ENCODE measurements at places on chromosomes 2 and 18.

DNA sequence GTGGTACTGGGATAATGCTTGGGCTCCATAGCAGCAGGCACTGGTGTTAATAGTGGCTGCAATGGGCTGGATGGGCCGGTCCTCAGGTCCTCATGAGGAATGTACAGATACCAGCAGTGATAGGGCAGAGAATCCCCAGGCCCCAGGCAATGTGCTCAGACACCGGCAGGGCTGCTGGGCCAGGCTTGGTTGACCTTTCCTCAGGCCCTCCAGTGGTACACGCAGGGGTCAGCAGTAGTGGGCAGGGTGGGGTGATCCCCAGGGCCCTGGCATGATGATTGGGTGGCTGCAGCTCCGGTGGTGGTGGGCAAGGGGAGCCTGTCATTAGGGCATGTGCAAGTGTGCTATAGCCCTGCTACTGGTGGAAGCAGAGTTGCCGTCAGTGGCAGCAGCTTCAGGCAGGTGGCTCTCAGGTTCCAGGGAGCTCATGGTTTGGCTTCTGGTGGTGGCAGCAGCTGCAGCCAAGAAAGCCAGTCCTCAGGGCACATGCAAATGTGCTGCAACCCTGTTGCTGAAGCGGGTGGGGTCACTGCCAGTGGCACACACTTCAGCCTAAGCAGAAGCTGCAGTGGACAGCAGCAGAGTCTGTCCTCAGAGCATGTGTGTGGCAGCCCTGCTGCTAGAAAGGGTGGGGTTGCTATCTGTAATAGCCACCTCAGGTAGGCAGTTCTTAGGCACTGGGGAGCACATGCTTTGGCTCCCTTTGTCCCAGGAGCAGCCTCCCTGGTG is 56.8 kb downstream of the CCNT2 start:
- DNase-seq = no peak

DNA sequence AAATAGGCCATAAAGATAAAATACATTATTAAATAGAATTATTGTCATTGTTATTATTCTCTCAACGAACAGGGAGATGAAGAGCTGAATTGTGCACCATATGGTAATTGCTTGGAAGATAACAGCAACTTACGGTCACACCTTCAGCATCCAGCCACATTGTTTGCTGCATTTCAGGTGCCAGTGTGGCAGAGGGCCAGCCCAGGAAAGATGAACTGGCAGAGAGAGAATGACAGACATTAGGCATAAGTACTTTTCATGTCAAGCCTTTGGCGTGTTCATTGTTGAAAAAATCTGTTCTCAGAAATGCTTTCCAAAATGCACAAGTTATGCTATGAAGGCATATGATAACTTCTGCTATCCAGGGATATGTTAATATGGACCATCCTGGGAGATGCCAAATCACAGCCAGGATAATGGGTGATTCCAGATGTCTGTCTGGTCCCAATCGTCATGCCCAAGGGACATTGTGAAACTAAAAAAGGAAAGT is 748.6 kb upstream of the PIK3C3 start:
- DNase-seq = no peak

- DNase-seq = peak; percentile 96
These were observed 11.8 kb downstream of the PMAIP1 start for GRCh38 chr18:59911600-59911999.

GRCh38 chr2:143560724-143561123 is 431.5 kb downstream of the ARHGAP15 start:
- no peak for DNase-seq

GRCh38 chr2:9443526-9443925 is 20.1 kb downstream of the CPSF3 start:
- no peak for DNase-seq

DNA sequence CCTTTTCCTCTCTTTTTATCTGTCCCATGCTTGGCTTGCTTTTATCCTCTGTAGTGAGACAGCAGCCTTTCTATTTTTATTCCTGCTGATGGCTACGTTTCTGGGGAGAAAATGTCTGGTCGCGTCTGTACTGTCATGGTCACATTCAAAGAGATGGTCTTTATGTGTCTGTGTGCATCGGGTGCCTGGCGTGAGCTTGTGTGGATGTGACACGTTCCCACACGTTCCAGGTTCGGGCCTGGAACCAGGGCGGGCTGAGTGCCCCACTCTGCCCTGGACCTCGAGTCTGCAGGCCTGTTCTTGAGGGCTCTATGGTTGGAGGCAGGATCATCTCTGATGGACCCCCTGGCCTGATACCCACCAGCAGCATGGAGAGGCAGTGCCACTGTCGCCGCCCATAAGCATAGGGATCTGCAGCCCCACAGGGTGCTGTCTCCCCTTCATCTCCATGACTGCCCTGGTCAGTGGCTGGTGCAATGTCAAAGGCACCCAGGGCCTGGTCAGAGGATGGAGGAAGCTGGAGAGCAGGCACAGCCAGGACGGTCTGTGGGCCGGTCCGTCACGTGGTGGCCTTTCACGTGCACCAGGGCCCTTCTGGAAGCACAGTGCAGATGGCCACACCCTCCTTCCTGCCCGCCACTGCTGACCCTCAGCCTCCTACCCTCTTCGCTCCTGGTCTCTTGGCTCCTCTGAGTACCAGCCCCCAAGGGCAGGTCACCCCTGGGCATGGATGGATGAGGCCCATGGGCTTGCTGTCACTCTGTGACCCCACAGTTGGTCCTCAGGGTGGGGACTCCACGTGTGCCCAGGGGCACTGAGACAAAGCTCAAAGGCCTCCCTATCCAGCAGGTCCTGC is 149.2 kb upstream of the TWIST2 start:
- DNase-seq = no peak

- DNase-seq = no peak
These were observed 192.8 kb downstream of the ARHGAP15 start for GRCh38 chr2:143321994-143322393.

- DNase-seq = no peak
These were observed 30.9 kb upstream of the KCMF1 start for GRCh38 chr2:84940088-84940470.

DNA sequence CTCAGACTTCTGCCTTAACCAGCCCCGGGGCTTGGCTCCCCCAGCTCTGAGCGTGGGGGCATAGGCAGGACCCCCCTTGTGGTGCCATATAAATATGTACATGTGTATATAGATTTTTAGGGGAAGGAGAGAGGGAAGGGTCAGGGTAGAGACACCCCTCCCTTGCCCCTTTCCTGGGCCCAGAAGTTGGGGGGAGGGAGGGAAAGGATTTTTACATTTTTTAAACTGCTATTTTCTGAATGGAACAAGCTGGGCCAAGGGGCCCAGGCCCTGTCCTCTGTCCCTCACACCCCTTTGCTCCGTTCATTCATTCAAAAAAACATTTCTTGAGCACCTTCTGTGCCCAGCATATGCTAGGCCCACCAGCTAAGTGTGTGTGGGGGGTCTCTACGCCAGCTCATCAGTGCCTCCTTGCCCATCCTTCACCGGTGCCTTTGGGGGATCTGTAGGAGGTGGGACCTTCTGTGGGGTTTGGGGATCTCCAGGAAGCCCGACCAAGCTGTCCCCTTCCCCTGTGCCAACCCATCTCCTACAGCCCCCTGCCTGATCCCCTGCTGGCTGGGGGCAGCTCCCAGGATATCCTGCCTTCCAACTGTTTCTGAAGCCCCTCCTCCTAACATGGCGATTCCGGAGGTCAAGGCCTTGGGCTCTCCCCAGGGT is 5.5 kb downstream of the CTDSP1 start:
- no peak for DNase-seq

- DNase-seq = no peak
These were observed 117.8 kb downstream of the WDSUB1 start for GRCh38 chr2:159168707-159169106.

GRCh38 chr2:207624185-207625013 is 795 bp downstream of the METTL21A start:
- DNase-seq = peak; percentile 80

DNA sequence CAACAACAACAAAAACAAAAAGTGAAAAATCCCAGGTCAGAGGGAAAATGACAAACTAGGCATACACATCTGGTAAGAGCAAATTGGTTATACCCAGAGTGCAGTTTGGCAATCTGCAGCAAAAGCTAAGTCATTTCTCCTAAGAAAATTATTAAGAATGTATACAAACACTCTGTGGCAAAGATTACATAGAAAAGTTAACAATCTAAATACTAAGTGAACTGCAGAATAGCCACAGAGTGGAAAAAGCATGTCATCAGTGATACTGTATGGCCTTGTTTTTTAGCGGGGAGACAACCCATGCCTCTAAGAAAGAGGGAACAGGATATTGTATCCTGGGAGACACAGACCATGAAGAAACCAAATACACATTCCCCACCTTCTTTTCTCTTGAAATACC is 136.0 kb upstream of the ITGB6 start:
- no peak for DNase-seq

- no peak for DNase-seq
These were observed 35.6 kb downstream of the VIT start for GRCh38 chr2:36731941-36732672.

DNA sequence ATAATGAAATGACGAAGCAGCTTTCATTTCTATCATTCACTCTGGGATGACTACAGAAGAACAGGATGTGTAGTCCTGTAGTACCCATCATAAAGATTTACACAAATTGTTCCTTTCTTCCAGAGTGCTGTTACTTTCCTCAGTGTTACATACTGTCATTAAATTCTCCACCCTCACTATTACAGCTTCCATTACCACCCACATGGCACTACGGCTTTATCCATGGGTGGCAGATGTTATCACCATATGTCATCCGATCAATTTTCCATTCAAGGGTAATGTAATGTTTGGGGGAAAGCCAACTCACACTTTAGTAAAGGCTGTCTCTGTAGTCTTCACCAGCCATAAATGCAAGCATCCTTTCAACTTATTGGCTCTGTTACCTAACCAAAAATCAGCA is 7.1 kb upstream of the CSRNP3 start:
- DNase-seq = no peak

DNA sequence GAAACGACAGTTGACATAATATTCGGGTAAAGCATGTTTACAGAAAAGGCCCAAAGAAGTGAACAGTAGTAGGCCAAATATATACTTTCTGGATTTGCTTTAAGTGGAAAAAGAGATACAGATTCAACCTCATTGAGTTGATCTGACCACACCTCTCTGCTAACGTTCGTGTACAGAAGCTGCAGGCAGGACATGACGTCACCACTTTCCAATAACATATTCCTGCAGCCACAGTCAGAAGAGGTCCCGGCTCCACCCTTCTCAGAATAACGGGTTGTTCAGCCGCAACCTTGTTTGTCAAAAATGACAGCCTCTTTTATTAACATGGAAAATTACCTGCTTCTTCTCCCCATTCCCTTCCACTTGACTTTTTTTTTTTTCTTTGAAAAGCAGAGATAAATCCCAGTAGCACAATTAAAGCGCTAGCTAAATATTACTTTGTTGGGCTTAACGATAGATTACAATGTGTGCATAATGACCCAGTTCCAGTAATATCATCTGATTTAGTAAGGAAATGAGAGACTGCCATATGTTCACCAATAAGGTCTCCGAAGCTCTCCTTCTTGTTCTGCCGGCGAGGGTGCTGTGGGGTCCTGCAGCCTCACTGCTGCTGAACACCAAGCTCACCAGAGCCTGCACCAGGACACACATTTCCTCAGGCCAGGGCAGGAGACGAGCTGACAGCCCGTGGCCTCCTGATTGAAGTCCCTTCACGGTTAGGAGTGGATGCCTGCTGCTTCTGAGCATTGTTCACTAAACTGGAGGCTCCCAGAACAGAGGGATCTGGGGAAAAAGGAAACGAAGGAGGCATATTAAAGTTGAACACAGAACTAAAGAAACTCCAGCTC is 451.0 kb upstream of the SALL3 start:
- no peak for DNase-seq

GRCh38 chr2:213151437-213152064 is at the start of gene IKZF2:
TSS of gene IKZF2 (minus strand) at chr2:213151612. CDS start at chr2:213148629, 2,983 bp downstream.
- peak; percentile 82 for DNase-seq

DNA sequence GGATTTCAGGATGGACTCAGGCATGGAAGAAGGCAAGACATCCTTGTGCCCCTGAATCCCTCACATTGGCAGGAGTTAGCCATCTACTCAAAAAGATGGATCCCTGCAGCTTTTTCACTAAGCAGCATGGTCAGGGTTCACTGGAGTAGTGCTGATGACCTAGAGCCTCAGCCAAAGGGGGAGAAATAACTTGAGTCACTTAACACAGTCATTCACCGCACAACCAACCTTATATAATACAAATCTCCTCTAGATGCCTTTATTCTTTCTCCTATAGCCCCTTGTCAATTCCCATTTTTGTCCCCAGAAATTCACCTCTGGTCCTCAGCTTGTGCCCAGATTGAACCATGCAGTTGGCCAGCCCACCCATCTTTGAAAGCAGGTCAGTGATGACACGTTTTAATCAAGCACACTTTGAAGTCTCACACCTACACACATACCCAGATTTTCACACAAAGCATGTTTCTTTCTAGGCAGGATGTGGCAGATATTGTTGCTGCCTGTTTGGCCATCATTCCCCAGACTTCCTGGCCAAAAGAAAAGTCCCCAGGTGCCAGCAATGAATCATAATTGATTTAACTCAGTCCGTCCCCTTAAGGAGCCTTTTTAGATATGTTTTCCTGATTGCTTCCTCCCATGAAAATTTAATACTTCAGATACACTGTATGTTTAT is 84.2 kb downstream of the LBH start:
- no peak for DNase-seq

DNA sequence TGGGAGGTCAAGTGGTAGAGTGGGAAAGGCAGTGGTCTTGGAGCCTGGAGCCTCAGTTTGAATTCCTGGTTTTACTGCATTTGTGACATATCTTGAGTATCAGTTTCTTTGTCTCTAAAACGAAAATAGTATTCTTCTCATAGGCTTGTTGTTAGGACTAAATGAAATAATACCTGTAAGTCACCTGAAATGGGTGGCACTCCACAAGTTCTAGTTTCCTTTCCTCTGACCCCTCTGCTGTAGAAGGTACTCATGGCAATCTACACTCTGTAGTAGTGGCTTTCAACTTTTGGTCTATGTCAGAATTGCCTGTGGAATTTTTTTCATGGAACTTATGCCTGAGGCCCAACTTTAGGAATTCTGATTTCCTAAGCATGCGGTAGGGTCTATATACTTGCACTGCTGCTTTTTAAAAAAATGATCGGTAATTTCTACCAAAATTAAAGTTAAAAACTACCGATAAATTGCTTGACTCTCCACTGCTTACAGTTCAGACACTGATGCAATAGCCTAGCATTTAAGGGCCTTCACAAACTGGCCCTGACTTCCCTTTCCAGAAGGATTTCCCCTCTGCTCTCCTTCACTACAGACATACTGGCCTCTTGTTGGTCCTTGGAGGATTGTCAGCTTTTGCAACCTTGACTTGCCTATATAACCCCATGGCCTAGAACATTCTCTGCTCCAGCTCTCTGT is 47.2 kb downstream of the PLEK start:
- DNase-seq = peak; percentile 75

- no peak for DNase-seq
These were observed 187.0 kb upstream of the COL3A1 start for GRCh38 chr2:188787021-188787657.

DNA sequence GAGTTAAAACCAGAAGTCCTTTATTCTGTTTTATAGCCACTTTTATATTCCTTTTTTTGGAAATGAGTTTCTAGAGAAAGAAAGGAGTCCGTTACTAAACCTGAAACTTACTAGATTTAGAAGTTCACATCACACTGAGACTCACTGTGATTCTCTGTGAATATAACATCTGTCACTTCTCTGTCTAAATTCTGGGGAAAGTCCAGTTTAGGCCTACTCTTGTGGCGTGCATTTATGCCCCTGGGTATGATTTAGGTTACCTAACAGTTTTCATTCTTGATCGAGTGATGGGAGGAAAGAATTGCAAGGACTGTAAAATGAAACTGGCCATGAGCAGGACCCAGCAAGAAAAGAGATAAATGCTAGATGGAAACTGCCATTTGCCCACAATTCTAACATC is 449.6 kb downstream of the SPAG16 start:
- no peak for DNase-seq

GRCh38 chr2:16167870-16168426 is 227.6 kb downstream of the MYCN start:
- DNase-seq = no peak

GRCh38 chr2:207920321-207920720 is 105.0 kb downstream of the PLEKHM3 start:
- no peak for DNase-seq
